ENCODE measurements at places on chromosomes 4 and X.

DNA sequence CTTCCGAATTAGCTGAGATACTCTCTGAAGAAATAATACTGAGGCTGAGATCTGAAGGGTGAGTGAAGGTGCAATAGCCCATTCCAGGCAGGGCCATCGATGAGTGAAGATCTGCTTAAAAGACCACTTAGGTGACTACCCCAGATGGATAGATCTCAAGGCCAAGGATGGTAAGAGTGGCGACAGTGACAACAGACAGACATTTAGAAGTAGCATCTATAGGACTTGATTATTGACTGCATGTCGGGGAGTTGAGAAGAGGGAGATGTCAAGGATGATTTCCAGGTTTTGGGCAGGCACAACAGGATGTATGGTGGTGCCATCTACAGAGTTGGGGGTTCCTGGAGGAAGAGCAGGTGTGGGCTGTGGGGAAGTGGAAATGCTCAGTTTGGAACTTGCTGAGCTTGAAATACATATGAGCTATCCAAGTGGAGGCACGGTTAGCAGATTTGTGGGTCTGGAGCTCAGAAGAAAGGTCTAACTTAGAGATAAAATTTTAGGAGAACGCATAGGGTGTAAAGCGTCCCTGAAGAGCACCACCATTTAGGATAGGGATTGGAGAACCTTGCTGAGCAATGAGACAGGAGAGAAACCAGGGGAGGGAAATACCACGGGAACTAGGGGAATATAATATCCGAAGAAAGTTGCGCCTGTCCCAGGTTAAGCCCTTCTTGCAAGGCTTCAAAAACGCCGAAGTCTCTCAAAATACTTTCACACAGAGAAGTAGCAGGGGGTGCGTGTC is 688 bp downstream of the UFSP2 start:
- DNase-seq: no peak

DNA sequence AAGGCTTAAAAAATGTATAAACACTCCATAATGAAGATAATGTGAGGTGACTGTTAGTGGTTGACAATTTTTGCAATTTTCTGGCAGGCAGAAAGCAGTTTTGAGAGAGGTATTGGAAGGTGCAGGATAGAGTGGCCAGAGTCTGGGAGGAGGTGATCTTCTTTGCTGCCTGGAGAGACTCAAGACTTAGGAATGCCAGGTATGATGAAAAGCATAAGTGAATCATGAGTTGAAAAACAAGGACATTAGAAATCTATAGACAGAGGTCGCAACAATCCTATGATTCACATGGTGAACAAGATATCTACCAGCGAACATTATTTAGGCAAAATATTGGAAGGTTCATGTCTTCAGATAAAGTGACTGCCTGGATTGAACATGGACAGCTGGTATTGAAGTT is 118.5 kb downstream of the CFAP299 start:
- DNase-seq: no peak

- DNase-seq: no peak
Measured at GRCh38 chr4:156018383-156018782, 64.7 kb upstream of the CTSO start.

GRCh38 chrX:497186-498014 is 110.7 kb upstream of the PPP2R3B start:
- DNase-seq: no peak

DNA sequence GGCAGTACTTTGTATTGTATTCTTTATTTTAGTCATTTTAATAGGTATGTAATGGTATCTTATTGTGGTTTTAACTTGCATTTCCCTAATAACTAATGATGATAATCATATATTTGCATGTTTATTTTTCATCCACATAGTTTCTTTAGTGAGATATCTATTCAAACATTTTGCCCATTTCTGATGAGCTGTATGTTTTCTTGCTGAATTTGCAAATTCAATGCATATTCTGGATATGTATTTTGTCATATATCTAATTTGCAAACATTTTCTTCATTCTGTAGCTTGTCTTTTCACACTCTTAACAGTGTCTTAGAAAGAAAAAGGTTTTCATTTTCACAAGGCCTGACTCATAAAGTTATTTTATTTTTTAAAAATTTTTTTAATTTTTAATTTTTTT is 372.1 kb downstream of the ZNF674 start:
- DNase-seq: no peak

DNA sequence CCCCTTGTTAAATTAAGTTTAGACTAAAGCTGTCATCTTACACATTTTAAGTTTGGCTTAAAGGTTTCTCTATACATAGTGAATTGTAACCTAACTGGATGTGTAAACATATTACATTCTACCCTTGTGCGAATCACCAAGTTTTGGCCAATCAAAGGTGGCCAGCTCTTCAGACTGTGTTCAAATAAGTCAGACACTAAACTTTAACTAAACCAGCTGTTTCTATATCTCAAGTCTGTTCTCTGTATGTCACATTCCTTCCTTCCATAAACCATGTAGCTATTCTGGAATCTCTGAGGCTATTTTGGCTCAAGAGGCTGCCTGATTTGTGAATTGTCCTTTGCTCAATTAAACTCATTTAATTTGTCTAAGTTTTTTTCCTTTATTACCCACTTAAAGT is 6.7 kb downstream of the SULT1B1 start:
- DNase-seq: no peak

DNA sequence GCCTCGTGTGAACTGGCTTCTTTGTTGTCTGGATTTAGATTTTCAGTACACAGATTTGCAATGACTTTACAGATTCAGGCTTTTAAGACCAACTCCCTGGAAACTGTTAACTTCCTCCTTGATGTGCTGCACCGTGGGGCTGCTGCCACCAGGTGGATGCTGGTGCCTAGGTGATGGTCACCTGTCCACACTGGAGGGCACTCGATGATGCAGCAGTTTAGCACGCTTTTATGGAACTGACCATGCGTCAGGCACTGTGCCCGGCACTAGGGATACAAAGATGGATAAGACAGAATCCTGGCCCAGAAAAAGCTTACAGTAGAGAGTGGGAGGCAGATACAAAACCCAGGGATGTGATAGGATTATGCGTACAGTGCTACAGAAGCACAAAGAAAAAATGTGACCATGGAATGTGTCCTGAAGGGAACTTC is 180.7 kb downstream of the CEP135 start:
- DNase-seq: no peak

DNA sequence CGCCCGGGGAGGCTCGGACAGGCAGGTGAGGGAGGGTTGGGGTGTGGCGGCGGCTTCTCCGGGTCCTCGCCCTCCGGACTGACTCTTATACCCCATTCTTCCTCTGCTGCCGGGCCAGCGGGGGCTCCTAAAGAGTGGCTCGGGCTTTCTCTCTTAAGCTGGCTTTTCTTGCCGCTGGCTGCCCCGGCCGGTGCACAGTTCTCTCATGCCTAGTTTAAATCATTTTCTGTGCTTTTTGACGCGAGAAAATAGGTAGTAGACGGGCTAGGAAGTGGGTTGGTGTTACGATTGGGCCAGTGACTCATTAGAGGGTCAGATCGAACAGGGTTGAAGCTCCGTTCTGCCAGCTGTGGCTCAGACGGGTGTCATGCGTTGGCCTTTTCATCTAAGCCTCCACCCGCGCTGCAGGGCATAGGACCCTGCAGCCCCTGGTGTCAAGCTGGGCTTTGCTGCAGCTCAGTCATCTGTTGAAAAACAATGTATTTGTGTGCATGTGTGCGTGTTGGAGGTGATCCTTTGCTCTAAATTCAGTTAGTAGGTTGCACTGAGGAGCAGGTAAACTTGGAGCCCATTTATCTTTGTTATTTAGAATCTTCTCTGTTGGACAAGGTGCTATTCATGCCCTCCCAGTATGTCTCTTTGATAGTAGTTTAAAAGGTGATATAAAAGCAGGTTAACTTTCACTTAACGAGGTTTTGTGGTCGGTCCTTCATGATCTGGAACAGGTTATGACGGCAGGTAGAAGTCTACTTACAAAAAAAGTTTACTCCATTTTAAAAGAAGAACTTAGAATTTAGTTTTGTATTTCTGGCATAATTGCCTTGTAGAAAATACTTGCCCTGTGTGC is 802 bp downstream of the BMP2K start:
- peak; percentile 54 for DNase-seq

DNA sequence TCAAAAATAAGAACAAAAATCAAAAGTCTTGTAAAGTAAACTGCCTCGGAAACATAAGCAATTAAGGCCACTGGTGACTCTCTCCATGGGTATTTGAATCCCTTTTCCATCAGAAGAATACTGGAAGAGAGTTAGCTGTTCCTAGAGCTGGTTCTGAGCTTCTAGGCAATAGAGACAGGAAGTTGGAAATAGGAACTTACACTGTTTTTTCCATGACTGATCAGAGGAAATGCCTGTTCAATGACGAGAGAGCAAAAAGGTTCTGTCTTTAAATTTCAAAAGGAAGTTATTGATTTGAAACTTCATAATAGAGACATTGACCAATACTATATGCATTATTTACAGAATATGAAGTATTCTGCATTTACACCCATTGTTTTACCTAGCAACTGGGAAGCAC is 503.5 kb upstream of the ARX start:
- no peak for DNase-seq

GRCh38 chrX:13515211-13515930 is 54.0 kb upstream of the EGFL6 start:
- DNase-seq: no peak

GRCh38 chrX:104641176-104641575 is 75.2 kb downstream of the IL1RAPL2 start:
- no peak for DNase-seq

GRCh38 chrX:154515090-154515965 is 704 bp downstream of the FAM3A start:
- no peak for DNase-seq

- DNase-seq: no peak
Measured at GRCh38 chrX:23811108-23811651, 28.2 kb downstream of the SAT1 start.

DNA sequence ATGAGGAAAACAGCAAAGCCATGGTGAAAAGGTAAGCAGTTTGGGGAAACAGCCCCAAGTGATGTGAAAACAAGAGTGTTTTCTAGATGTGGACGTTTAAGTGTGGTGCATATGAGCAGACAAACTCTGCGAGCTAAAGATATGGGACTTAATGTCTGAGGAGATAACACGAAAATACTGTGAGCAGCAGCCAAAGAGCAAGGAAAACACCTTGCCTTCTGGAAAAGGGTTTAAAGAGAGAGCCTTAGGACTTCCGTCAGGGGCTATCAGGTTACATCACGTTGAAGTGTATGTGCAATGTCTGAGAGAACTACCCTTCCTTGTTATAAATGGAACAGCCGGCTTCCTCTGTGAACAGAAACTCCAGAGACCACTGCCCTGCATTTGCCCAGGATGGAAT is 54.2 kb downstream of the LEF1 start:
- no peak for DNase-seq

DNA sequence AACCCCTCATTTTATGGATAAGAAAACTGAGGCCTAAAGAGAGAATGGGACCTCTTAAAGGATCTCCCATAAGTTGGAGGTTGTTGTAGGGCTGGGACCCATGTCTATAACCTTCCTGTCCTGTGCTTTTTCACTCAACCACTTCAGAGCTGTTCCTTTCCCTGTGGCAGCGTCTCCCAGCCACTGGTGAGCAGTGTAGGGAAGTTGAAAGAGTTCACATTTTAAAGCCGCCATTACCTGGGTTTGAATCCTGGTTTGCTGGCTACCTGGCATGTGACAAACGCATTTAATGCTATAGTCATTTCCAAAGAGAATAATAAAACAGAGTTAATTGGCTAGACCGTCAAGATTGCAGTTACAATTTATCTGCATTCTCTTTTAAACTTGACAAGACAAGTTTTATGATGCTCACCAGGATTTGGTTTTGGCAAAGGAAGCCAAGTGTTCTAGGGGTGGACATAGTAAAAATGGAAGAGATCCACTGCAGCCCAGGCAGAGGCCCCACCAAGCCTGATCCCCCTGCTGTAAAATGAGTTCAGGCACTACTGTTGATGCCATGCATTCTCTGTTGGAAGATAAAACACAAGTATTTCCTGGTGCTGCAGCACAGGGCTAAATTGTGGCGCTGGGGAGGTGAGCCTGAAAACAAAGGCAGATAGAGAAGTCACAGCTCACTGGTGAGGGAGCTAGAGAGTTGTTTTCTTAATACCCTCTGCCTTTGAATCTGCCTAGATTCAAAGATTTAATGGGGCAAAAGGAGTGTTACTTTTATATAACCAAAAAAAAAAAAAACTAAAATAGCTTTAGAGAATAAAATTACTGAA is 218.7 kb downstream of the NWD2 start:
- DNase-seq: no peak

GRCh38 chr4:12586242-12587006 is 897.7 kb downstream of the RAB28 start:
- no peak for DNase-seq

- DNase-seq: no peak
Measured at GRCh38 chrX:115602308-115602707, 41.3 kb downstream of the PLS3 start.

DNA sequence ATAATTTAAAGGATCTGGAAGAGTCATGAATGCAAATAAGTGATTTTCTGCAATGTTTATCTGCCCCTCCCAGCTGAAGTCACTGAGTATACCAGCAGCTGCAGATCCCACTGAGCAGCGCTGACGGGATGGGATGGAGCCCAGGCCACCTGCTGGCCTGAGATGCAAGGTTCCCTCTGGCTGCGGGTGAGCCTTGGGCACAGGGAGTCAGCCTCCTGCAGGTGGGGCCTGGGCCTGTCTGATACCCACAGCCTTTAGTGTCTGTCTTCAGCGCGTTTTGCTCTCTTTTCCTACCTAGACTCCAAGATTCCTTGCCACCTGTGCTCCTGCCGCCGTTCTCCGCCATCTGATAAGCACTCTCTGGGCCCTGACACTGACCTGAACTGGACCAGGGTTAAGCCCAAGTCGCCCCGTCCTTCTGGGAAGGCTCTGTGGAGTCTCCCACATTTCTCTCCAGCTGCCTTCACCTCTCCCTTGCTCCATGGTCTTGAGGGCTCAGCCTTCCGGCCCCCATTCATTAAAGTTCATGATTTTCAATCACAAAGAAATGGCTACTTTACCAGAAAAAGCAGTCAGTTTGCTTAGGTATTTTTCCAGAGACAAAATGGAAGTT is 223.1 kb upstream of the FAT1 start:
- DNase-seq: no peak

- DNase-seq: no peak
Measured at GRCh38 chr4:180485407-180485806, 1757.8 kb upstream of the TENM3 start.

DNA sequence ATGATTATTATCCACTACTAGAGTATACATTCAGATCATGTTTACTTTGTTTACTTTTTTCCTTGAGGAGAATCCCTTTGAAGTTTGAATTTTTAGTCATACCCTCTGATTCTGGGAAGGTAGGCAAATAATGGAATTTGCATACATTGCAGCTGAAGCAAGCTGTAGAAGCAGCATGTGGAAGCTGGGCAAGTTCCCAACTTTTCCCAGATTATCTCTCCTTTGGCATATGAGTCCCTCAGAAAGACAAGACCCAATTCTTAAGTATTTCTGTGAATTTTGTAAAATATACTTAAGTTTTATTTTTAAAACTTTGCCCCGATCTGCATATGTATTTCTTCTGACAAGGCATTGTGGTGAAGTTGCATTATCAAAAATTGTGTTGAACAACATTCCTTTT is 94.9 kb downstream of the CNKSR2 start:
- DNase-seq: no peak

DNA sequence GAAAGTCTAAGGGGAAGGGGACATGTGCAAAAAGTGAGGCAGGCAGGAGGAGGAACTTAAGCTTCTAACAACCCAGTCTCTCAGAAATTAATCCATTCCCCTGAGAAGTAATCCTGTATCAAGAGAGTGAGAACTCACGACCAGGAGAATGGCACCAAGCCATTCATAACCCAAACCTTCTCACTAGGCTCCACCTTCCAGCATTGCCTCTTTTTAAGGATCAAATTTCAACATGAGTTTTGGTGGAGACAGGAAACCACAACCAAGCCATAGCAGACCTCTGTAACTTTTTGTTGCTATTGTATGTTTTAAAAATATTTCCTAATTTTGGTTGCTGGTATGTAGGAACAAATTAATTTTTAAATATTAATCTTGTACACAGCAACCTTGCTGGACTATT is 32.8 kb downstream of the PASD1 start:
- DNase-seq: no peak

All from activated gamma-delta T cell treated with Interleukin-2 at 50 U/mL for 16 hours (primary cell).